GM03348 (cell line): ENCODE measurements at places on chromosomes 1 and 21.

GRCh38 chr1:36807262-36807661 is 227.1 kb downstream of the GRIK3 start:
- no peak for DNase-seq

DNA sequence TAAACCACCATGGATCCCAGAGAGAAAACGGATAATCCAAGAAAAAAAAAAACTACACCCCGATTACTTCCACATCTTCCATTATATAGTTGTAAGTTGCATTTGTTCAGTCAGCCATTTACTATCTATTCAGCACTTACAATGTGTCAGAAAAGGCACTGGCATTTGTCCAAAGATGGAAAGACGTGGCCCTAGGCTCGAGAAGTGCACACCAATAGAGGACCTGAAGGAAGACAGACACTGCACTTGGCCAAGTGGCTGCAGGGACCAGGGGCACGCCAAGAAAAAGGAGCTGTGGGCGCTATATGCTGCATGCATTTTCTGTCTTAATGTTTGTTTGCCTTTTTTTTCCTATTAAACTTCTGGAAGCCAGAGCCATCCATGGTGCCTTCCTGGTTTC is 45.2 kb upstream of the LYST start:
- no peak for DNase-seq

DNA sequence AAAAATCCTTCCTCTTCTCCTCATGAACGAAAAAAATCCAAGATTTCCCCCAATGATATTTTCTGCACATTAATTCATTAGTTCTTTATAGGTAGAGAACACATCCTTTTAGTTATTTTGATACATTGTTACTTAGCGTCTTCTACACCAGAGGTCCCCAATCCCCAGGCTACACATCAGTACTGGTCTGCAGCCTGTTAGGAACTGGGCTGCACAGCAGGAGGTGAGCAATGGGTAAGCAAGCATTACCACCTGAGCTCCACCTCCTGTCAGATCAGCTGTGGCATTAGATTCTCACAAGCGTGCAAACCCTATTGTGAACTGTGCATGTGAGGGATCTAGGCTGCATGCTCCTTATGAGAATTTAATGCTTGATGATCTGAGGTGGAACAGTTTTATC is 13.0 kb downstream of the EXTL2 start:
- DNase-seq: no peak

DNA sequence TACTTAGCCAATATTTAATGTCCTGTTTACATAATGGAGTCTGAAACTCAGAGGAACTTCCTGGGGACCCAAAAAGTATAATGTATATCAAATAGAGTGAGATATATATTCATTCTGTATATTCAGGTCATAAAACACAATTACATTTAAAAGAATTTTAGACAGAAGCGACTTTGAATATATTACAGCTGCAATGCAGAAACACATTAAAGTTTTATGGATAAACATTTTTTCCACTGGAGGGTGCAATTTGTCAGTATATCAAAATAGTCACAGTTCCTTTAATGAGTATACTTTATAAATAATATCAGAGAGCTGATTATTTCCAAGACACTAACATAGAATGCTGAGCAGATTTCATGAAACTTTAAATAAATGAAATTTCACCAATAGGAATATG is 43.9 kb upstream of the CRB1 start:
- peak; percentile 24 for DNase-seq

- DNase-seq: no peak
Observed at GRCh38 chr1:230408971-230409370, 17.2 kb downstream of the PGBD5 start.

- DNase-seq: no peak
Observed at GRCh38 chr1:11516961-11517635, 38.1 kb downstream of the DISP3 start.

- DNase-seq: no peak
Observed at GRCh38 chr1:247491328-247491727, 33.4 kb upstream of the OR2B11 start.

DNA sequence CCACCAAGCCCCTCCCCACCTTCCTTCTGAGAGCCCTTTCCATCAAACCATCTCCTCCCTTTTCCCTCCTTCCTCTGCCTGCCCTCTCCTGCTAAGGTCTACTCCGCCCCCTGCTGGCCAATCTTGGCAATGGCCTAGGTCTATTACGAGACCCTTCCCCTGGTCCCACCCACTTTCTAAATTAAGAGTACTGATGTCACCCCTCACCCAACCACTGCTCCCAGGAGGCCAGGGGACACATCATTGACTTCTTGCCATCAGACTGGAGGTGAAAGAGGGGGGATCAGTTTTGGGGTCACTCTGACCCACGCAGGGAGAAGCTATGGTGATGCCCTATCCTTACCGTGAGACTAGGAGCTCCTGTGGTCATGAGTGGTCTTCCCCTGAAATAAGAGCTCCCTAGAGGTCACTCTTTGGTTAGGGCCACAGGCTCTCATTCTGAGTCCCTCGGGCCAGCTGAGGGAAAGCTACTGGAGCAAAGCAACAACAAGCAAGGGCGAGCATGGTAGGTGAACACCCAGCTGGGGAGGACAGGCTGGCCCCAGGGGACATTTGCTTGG is 34.6 kb upstream of the S100A7 start:
- DNase-seq: peak; percentile 79

GRCh38 chr1:92210701-92211100 is 7.0 kb upstream of the C1orf146 start:
- DNase-seq: no peak

DNA sequence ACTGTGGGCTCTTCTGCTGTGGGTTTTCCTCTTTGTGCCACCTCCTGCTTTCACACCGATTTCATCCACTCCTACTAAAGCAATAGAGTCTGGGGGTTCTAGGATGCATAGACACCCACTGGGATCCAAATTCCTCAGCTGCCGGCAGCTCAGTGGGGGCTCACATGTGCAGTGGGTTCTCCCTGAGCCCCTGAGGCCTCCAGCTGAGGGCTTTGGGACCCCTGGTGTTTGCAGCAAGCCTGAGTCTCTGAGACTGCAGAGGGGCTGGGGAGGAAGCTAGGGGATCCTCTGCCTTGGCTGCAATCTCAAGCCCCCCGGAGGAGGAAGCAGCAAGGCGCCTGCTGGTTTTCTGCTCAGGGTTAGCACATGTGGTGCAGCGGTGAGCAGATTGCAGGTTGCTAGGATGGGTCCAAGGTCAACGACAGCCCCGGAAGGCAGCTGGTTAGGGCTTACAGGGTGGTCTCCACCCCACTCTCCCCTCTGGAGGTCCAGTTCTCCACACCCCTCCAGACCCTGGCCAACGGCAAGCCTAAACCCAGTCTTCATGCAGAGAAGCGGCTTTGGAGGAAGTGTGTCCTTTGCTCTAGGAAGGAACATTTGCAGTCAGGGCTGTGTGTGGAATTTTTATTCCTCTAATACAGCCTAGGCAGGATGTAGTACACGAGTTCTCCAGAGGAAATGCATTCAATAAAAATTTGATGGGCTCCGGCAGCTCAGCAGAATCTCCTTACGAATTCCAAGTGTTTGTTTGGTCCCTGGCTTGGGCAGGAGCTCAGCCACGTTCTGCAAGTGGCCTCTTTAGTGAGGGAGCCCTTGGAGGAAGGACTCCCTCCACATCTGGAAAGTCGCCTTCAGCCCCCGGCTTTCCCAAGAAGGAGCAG is 269.1 kb upstream of the VAMP3 start:
- DNase-seq: no peak

DNA sequence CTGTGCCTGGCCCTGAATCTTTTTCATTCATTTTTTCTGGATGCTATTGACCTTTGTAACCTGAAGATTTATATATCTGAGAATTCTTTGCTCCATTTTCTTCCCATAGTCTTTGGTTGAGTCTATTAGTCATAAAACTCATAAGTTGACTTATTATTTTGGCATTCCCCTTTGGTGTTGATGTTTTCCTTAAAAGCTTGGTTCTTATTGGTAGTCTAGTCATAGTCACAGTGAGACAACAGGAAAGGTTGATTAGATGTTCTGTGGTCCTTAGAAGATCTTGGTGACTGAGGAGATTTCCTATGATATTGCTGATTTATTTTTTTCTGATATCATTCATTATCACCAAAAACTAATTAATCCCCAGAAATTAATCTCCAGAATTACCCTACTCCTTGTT is 86.2 kb downstream of the PTPRC start:
- no peak for DNase-seq

- no peak for DNase-seq
Observed at GRCh38 chr1:37575692-37576091, 19.0 kb downstream of the DNALI1 start.

DNA sequence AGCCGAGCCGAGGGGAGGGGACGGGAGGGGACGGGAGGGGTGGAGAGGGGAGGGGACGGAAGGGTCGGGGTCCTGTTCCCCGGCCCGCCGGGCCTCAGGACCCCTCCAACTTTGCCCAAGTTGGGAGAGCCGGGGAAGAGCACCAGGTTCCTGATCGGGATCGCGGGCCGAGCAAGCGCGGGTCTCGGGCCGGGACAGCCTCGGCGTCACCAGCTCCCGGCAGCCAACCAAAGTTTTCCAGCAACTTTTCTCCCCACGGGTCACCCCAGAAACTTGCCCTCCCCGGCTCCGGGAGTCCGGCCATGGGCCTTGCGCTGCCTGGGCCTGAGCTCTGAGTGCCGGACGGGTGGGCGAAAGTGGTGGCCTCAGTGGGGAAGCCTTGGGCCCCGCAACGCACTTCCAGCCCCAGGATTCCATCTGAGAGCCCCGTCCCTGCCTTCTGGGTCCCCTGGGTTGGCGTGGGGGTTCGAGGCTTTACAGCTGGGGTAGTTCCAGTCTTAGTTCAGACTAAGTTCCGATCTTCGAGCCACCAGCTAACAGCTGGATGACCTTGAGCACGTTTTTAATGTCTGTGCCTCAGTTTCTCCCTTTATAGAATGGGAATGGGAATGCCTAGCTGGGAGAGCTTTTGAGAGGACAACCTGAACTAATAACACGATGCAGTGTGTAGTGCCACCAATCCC is 458 bp downstream of the ZC3H12A start:
- DNase-seq: peak; percentile 64

DNA sequence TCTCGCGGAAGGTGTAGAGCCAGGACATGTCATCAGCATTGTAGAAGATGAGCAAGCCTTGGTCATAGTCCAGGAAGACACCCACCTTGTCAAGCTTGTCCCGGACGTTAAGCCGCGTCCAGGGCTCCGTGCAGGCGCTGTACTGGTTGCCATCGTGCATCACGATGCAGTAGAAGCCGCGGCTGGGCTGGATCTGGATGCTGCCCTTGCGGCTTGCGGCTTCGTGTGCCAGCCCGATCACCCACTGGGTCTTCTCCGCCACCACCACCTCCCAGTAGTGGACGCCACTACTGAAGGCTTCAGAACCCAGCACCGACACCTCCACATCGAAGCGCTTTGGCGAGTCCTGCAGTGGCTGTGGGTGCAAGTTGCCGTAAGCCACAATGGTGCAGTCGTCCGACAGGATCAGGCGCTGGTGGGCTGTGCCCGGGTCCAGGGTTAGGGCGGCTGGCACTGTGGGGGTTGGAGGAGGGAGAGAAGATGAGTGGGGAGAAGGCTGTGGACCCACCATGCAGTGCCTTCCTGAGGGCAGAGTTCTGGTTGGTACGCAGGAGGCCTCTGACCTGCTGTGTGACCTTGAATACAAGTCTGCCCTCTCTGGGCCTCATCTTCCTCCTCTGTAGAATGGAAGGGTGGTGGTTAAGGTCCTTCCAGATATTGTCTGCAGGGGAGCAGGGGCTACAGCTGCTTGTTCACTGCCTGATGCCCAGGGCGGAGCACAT is 34.4 kb downstream of the TRIM62 start:
- DNase-seq: no peak

- no peak for DNase-seq
Observed at GRCh38 chr21:25396135-25396711, 211.1 kb downstream of the MRPL39 start.

DNA sequence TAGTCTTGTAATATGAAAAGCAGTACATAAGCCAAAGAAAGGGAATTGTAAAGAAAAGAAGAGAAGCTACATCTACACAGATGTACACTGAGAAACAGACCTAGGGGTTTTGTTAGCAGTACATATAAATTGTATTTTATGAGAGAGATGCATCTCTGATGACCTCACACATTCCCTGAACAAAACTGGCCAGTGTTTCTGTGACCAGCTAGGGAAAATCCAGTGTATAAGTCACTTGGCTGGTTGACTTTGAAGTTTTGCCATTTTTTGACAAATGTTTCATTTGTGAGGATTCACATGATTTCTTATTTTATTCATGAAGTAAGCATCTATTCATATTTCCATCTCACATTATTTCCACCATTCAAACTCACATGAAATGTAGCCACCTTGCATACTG is 28.3 kb upstream of the DYNLT5 start:
- DNase-seq: peak; percentile 2

DNA sequence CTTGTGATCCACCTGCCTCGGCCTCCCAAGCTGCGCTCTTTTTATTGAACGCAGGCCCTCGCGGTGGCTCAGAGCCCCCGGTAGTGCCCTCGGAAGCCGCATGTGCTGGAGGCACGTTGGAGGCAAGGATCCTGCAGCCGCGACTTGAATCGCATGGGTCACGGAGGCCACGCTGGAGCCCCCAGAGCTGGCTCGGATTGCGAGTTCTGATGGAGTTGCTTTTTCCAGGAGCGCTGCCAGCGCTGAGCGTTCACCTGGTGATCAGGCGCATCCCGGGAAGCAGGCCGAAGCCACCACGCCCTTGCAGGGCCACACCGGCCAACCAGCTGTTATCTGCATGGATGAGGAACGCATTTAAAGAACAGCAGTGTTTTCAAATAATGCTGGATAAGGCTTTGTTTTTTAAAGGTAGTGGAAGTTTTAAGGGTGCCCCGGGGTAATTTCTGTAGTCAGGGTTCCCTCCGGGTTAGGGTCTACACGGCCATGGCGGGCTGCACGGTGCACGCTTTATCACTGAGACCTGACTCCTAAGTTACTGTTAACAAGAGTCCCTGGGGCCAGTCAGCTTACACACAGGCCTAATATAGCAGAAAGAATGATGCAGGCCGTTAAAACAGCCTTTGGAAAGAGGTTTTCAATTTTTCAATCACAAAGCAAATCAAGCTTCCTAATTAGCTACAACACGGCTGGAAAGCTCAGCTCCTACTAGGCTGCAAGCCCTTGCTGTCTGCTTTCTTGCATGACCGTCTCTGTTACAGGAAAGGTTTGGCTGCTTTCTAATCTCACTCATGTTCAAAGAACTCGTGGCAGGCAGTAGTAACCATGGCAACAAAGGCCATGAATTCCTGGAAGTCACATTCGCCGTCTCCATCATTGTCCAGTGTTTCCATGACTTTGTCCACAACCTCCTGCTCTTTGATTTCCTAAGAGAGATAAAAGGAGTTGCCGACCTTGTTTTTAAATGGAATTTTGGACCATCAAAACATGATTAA is 6.0 kb downstream of the S100B start:
- peak; percentile 87 for DNase-seq

DNA sequence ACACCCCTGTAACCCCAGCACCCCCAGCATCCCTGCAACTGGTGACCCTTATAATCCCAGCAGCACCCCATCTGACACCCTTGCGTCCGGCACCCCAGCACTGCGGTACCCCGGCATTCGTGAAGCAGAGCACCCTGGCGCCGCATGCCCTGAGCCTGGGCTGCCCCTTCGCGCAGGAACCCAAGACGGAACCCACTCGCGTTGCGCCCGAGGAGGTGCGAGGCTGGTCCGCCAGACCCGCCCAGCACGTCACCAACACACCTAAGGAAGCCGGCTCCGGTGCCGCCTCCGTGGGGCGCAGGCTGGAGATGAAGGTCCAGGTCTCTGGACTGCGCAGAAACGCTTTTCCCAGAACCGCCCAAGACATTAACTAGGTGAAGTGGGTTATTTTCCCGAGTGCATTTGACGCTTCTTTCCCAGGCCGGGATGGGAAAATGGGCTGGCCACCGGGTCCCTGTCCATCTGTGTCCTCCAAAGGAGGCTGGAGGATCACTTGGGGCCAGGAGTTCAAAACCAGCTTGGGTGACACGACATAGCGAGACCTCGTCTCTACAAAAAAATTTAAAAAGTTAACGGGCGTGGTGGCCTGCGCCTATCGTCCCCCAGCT is 15.9 kb upstream of the RNF187 start:
- no peak for DNase-seq
